ENCODE measurements at places on chromosomes 1 and 21.

DNA sequence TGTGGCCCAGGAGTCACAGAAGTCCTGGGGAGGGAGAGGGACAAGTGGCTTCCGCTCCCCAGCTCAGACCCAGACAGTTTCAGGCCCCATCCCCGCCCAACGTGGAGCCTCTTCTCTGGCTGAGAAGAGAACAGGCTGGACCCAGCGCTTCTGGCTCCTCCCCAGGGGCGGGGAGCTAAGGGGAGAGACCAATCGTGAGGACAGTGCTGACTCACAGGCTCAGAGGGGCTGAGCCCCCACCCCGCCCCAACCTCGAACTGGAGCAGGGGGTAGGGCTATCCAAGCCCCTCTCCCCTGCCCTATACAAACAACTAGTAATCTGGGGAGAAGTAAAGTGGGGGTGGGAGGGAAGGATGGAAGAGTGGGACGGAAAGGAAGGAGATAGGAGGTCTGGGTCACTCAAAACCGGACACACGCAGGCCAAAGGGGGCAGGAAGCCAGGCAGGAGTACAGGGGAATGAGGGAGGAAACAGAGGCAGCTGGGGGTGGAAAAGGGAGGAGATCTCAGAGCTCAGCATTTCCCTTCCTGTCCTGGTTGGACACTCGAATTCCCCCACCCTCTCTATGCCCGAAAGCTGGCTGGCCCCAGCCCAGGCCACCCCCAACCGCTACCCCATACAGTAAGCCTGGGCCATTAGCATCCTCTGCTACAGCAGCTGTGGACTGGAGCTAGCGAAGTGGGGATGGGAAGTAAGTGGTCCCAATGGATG, at the start of gene SHC1:
Gene SHC1, minus strand, starts transcription at position 117 of the 710 bp plus-strand sequence. CDS start 221 bp downstream, outside the sequence.
- DNase-seq, result no peak

DNA sequence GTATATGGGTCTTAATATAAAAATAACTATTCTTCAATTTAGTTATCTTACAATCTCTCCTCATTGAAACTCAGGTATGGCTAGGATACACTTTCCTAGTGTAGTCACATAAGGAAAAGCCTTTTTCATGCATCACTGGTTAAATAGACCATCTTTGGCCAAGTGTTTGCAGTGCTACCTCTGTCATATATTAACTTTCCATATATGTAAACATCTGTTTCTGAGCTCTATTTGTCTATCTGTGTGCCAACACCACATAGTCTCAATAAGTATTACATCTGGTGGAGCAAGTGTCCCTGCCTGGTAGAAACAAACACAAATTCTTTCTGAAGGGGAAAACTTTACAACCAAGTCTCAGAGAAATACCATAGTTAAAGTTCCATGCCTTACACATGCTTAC, 134.6 kb downstream of the TSEN15 start:
- no peak for DNase-seq

DNA sequence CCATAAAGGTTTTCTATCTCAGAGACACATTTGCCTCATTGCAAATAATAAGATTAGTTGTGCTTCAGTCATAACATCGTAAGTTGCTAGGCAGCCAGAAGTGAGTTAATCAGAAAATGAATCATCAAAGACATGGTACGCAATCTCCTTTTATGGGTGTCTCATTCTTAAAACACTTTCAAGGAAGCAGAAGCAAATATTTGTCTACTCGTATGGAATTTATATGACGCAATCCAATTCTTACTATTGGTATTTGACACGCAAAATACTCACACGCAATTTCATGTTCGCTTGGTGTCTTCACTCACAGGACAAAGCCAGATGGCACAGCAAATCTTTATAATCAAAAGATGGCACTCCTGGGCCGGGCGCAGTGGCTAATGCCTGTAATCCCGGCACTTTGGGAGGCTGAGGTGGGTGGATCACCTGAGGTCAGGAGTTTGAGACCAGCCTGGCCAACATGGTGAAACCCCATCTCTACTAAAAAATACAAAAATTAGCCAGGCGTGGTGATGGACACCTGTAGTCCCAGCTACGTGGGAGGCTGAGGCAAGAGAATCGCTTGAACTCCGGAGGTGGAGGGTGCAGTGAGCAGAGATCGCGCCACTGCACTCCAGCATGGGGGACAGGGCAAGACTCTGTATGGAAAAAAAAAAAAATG, 56.4 kb downstream of the HLCS start:
- DNase-seq, result no peak

GRCh38 chr1:5342830-5343229, 649.4 kb downstream of the NPHP4 start:
- no peak for DNase-seq

DNA sequence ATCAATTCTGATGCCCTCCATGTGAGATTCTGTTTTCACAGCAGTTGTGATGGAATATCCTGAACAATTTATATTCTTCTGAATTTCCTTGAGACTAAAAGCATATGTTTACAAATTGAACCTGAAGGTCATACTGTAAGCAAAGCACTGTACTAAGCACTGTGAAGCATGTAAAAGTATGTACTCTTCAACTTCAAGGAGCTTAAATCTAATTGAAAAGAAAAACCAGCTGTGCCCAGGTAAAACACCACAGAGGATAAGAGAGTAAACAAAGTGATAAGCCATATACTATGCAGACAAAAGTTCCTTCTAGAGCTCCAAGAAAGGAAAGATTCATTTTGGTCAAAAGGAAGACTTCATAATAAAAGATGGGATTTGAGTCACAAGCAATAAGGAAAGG, 71.9 kb downstream of the TTLL7 start:
- DNase-seq, result no peak

DNA sequence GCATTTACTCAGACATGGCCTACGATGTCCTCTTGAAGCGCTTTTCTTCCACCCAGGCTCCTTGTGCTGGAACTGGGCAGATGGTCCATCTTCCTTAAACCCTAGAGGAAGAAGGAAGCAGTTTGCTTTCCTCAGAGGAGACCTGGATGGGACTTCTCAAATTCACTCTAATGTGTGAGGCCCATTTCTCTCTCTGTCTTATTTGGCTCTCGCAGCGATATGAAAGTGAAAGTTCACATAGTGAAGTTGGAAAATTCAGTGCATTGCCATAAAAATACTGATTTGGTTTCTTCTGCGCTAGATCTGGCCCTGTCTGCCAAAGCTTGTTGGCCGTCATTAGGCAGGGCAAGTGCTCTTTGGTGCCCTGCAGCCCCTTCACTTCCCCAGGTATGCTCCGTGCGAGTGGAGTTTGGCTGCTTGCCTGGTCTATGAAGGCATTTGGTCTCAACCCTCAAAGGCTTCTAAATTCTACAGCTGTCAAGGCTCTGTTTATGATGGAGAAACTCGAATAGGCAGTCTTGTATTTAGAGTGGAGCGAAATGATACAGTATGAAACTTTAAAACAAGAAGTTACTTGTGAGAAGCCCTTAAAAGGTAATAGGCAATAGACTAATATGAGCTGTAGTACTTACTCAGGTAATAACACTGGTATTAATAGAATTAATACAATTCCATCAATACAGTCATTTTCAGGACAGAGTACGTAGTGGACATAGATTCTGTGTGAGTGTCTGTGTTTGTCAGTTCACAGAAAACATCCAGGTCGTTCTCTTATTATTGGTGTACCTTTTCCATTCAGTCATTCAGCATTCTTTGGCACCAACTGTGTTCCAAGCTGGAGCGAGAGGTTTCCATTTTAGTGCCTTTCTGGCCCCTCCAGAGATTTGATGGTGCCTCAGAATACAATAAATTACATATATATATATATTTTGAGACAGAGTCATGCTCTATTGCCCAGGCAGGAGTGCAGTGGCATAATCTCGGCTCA, 20.5 kb downstream of the SZRD1 start:
- no peak for DNase-seq

- no peak for DNase-seq
Observed at GRCh38 chr1:234979296-234980279, 149.0 kb downstream of the TOMM20 start.

DNA sequence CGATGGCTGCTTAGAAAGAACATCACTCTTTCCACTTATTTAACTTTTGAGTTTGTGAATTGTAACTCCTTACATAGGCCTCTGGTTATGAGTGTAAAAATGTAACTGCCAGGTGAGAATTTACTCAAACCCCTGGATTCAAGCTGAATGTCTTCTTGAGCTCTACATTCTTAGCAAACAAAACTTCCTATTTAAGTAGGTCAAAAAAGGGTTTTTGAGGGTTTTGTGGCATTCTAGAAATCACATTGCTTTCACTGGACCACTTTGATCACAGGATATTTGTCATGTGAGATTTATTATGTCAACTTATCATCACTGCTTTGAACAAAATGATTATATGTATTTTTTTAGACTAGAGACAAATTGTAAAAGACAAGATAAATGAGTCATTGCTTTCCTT, 5.7 kb downstream of the IL23R start:
- DNase-seq, result no peak

- no peak for DNase-seq
Observed at GRCh38 chr1:1355416-1355815, 2.9 kb downstream of the MXRA8 start.

DNA sequence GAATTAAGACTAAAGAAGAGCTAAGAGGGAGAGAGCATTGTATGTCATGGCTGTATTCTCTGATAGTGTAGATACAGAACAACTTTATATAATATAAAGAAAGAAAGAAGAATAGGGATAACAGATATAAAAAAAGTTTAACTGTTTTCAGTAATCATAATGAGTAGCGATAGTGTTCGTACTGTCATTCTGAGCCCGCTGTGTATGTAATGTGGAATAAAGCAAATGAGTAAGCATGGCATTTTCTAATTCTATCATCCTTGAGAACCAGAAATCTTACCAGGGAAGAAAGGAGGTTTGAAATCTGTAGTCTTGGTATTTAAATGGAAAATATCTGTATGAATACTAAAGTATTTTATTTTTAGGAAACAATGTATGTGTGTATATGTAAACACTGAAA, 46.7 kb upstream of the SSX2IP start:
- no peak for DNase-seq

DNA sequence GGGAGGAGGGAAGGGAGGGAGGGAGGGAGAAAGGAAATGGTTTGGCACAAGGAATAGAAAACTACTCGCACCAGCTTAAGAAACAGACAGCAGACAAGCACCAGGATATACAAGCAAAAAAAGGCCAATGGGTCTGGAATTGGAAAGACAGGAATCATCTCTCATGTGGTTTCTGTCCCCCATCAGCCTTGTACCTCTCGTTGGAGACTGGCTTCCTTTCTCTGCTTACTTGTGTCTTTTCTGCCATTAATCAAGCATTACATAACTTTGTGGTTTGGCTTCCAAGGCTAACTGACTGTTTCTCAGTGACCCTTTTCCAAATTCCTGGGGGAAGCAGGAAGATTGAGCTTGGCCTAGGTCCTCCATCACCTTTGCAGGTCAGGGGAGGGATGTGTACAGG, 11.8 kb upstream of the RALGPS2 start:
- DNase-seq, result no peak

- no peak for DNase-seq
Observed at GRCh38 chr21:15850645-15851044, 120.9 kb downstream of the USP25 start.

- no peak for DNase-seq
Observed at GRCh38 chr1:195019385-195019784, 1588.9 kb downstream of the KCNT2 start.

GRCh38 chr1:221405146-221405545, 336.7 kb downstream of the DUSP10 start:
- no peak for DNase-seq

- DNase-seq, result no peak
Observed at GRCh38 chr1:227947676-227948492, at the start of gene WNT9A. Gene WNT9A, minus strand, starts transcription at chr1:227947932. Its CDS starts 45 bp downstream, at chr1:227947887.

- no peak for DNase-seq
Observed at GRCh38 chr1:21468599-21468998, 28.7 kb downstream of the NBPF3 start.

GRCh38 chr1:25484096-25484495, 53.4 kb downstream of the MACO1 start:
- DNase-seq, result no peak

GRCh38 chr1:237556911-237557310, 333.8 kb downstream of the ZP4 start:
- DNase-seq, result no peak

GRCh38 chr1:204102739-204103430, 30.0 kb downstream of the SOX13 start:
- DNase-seq, result no peak
